ENCODE measurements at places on chromosomes 11 and 22. TPM values are rescaled to one million over a fixed set of nuclear protein-coding genes. Genes with fewer than 3 reads are reported as not detected.

TXN2 gene
- 21.3 TPM for total RNA-seq

C11orf87 gene
- not detected for total RNA-seq

RTN4R gene
- total RNA-seq, result 4.2 TPM

SERPING1 gene
- total RNA-seq, result 4.7 TPM

TMPRSS6 gene
- not detected for total RNA-seq

FAM180B gene
- under 0.01 TPM for total RNA-seq

RIMBP3C gene
- total RNA-seq, result 0.34 TPM

CHRM4 gene
- 0.34 TPM for total RNA-seq

BTBD18 gene
- not detected for total RNA-seq

LRRN4CL gene
- 1.0 TPM for total RNA-seq

MMP27 gene
- total RNA-seq, result not detected

SART1 gene
- 30.3 TPM for total RNA-seq

PLAAT4 gene
- 13.4 TPM for total RNA-seq

PANX3 gene
- not detected for total RNA-seq

C11orf65 gene
- 1.0 TPM for total RNA-seq

C11orf91 gene
- 0.34 TPM for total RNA-seq

USP2 gene
- 0.31 TPM for total RNA-seq

PHLDB1 gene
- 33.3 TPM for total RNA-seq

NDUFV1 gene
- 199 TPM for total RNA-seq

HEPN1 gene
- total RNA-seq, result not detected

TTC28 gene
- 15.6 TPM for total RNA-seq

CCDC116 gene
- not detected for total RNA-seq

RAG2 gene
- not detected for total RNA-seq

SCGB1D2 gene
- total RNA-seq, result not detected

GNG3 gene
- not detected for total RNA-seq

KCTD14 gene
- 2.1 TPM for total RNA-seq

RIMBP3B gene
- total RNA-seq, result 0.36 TPM

SLC6A5 gene
- total RNA-seq, result not detected

All from melanocyte of skin (primary cell).